ENCODE measurements at places on chromosomes 5 and 9. TPM values are rescaled to one million over a fixed set of nuclear protein-coding genes. Genes with fewer than 3 reads are reported as not detected.

Gene PCDHA9
- 0.59 TPM for total RNA-seq

Gene SLC27A6
- 22.2 TPM for total RNA-seq

Gene SLC31A2
- 6.0 TPM for total RNA-seq

Gene ASTN2
- 1.8 TPM for total RNA-seq

- no peak for DNase-seq
- no peaks in the 10 kb centered on the region for H3K27me3 ChIP-seq
- no peak overlapping the region for H3K27ac ChIP-seq
- no peaks in the 10 kb centered on the region for H3K36me3 ChIP-seq
- H3K4me3 ChIP-seq, result no peak overlapping the region
- H3K4me1 ChIP-seq, result peaks cover 1% of the 10 kb centered on the region
These were observed 11.2 kb downstream of the RICTOR start for GRCh38 chr5:39063037-39063436.

- no peak overlapping the region for H3K4me3 ChIP-seq
- no peaks in the 10 kb centered on the region for H3K36me3 ChIP-seq
- DNase-seq, result no peak
- H3K27me3 ChIP-seq, result no peaks in the 10 kb centered on the region
- no peak overlapping the region for H3K27ac ChIP-seq
- H3K4me1 ChIP-seq, result no peaks in the 10 kb centered on the region
These were observed 734.9 kb downstream of the DTWD2 start for GRCh38 chr5:118253225-118254061.

GRCh38 chr9:114002986-114003350 is 75.1 kb downstream of the AMBP start:
- H3K4me3 ChIP-seq, result no peak overlapping the region
- no peak for DNase-seq
- no peaks in the 10 kb centered on the region for H3K36me3 ChIP-seq
- peaks cover 6% of the 10 kb centered on the region for H3K4me1 ChIP-seq
- no peaks in the 10 kb centered on the region for H3K27me3 ChIP-seq

- no peak overlapping the region for H3K27ac ChIP-seq
- no peaks in the 10 kb centered on the region for H3K36me3 ChIP-seq
- no peaks in the 10 kb centered on the region for H3K4me1 ChIP-seq
- H3K4me3 ChIP-seq, result no peak overlapping the region
These were observed 144.6 kb upstream of the ZNF366 start for GRCh38 chr5:72651779-72652178.

- no peaks in the 10 kb centered on the region for H3K36me3 ChIP-seq
- peaks cover 3% of the 10 kb centered on the region for H3K4me1 ChIP-seq
- H3K27me3 ChIP-seq, result no peaks in the 10 kb centered on the region
- DNase-seq, result no peak
These were observed 5.1 kb downstream of the GLDC start for GRCh38 chr9:6640268-6641051.

DNA sequence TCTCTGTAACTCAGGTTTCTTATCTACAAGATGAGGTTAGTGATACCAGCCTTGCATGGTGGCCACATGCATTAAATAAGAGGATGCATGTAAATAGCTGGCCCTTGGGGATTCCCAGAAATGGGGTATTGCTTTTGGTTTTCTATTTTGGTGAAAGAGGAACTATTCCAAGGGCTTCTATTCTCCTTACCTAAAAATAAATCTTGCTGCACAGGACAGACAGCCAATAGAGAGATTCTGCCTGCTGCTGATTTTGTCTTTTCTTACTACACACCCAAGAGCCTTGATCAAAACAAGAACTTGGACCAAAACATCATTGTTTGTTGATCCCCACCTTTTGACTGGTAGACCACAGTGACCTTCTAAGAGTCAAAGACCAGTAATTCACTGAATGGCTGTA is 161.8 kb downstream of the PJA2 start:
- no peak for DNase-seq
- no peak overlapping the region for H3K27ac ChIP-seq
- H3K36me3 ChIP-seq, result no peaks in the 10 kb centered on the region
- no peak overlapping the region for H3K4me3 ChIP-seq
- no peaks in the 10 kb centered on the region for H3K27me3 ChIP-seq

All from ovary (tissue), 10 donors.